ENCODE measurements at places on chromosomes 11 and 22. TPM values are rescaled to one million over a fixed set of nuclear protein-coding genes. Genes with fewer than 3 reads are reported as not detected.

SYT12 gene
- total RNA-seq, result 0.81 TPM

ME3 gene
- total RNA-seq, result 5.7 TPM

NDUFS8 gene
- total RNA-seq, result 290 TPM

MMP27 gene
- not detected for total RNA-seq

DNA sequence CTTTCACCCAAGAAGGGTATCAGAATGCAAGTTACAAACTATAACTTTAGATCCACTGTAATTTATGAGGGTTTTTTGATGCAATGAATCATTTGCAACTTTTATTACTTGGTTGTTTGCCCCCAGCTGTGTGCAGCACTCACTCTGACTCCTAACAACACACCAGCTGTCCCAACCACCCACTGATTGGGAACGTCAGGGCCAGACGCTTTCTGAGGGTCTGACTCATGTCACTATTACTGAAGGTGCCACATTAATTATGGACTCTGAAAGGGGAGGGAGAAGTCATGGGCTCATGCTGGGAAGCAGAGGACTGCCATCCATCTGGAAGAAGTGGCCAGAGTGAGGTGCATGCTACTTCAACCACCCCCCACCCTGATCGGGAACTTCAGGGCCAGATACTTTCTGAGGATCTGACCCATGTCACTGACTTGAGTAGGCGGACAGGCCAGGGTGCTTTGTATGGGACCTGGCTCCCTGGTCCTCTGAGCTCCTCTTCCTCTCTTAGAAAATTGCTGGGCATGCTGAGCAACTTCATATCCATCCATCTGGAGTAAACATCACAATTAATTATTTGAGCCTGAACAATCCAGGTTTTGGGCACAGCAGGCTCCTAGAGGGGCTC is 44.9 kb upstream of the DRD2 start:
- DNase-seq, result peak; percentile 77

GRCh38 chr22:26502688-26503561 is 9.3 kb downstream of the TFIP11 start:
- DNase-seq, result peak; percentile 19

DNA sequence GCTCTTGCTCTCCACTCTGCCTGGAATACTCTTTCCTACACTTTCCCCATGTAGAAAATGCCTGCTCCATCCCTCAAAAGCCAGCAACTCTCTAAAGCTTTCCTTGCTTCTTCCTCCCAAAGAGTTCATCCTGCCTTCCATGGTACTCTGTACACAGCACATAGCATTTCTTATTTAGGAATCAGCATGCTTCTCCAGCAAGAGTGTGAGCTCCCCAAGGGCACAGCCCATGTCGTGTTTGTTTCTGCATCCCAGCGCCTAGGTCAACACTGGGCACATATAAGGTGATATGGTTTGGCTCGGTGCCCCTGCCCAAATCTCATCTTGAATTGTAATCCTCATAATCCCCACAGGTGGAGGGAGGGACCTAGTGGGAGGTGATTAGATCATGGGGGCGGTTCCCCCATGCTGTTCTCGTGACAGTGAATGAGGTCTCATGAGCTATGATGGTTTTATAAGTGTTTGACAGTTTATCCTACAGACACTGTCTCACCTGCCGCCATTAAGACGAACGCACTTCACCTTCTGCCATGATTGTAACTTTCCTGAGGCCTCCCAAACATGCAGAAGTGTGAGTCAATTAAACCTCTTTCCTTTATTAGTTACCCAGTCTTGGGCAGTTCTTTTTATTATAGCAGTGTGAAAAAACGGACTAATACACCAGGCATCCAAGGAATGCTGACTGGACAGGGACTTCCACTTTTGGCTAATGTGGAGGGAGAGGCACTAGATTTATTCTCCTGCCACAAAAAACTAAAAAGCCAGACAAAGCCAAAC is 8.2 kb downstream of the VPS37C start:
- DNase-seq, result peak; percentile 90

- no peak for DNase-seq
These were observed 64.4 kb downstream of the GRAMD1B start for GRCh38 chr11:123494195-123495050.

DNA sequence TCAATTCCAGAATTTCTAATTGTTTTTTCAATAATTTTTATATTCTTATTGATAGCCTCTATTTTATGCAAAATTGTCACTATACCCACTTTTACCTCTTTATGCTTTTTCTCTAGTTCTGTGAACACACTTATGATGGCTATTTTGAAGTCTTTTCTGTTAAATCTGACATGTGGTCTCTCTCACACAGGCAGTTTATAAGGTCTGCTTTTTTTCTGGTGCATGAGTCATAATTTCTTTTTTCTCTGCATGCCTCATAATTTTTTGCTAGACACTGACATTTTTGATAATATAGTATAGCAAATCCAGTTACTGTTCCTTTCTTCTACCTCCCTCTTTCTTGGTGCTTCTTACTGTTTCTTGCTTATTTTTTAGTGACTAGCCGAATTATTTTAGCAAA is 36.0 kb downstream of the ZBTB44 start:
- DNase-seq, result peak; percentile 4

GRCh38 chr11:126502159-126502558 is 146.7 kb downstream of the ST3GAL4 start:
- no peak for DNase-seq

- DNase-seq, result no peak
These were observed 1.5 kb upstream of the CLDN5 start for GRCh38 chr22:19525666-19526065.

- no peak for DNase-seq
These were observed 293.9 kb downstream of the TBC1D22A start for GRCh38 chr22:47056361-47056760.

GRCh38 chr11:10087186-10087922 is 206.7 kb downstream of the SBF2 start:
- peak; percentile 10 for DNase-seq

Data from M059J (cell line).